ENCODE measurements at places on chromosomes 3 and 15.
A peak's percentile ranks its signal among the peaks of the same experiment; 100 is the strongest.

- no peak for DNase-seq
Observed at GRCh38 chr3:104437891-104438290, 928.8 kb upstream of the ALCAM start.

- DNase-seq = peak; percentile 69
Observed at GRCh38 chr15:73305331-73306211, 63.2 kb downstream of the HCN4 start.

- DNase-seq = no peak
Observed at GRCh38 chr15:76682833-76683232, 222.3 kb downstream of the SCAPER start.

- DNase-seq = no peak
Observed at GRCh38 chr3:169980055-169980454, 13.4 kb downstream of the SEC62 start.

DNA sequence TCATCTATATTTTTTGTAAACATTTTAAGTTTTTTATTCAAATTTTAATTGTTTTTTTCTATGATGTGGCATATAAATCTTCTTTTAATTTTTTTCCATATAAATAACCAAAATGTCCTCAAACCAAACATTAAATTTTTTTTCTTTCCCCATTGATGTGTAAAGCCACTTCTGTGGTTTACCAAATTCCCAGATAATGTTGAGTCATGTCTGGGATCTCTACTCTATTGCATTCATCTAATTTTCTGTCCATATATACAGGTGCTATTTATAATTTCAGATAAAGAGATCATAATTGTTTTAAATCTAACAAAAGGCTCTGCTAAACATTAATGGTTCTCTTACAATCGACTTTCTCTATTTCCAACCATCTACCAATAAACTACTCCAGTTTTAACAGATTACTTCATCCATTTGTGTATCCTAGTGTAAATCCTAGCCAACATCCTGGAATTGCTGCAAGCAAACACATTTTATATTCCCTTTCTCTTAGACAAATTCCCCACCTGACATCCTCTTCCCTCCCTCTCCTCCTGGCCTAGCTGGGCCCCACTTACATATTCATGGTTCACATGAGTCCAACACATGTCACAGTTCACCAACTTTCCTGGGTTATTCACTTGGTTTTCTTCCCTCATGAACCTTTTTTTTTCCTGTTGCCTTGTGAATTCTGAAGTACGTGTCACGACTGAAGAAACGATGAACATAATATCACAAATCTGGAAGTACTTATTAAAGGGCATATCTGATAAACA lies 368.0 kb upstream of the AGTR1 start:
- no peak for DNase-seq

GRCh38 chr3:104956620-104957345 lies 409.9 kb upstream of the ALCAM start:
- DNase-seq = no peak

- DNase-seq = no peak
Observed at GRCh38 chr15:97858296-97858695, 102.2 kb upstream of the ARRDC4 start.

DNA sequence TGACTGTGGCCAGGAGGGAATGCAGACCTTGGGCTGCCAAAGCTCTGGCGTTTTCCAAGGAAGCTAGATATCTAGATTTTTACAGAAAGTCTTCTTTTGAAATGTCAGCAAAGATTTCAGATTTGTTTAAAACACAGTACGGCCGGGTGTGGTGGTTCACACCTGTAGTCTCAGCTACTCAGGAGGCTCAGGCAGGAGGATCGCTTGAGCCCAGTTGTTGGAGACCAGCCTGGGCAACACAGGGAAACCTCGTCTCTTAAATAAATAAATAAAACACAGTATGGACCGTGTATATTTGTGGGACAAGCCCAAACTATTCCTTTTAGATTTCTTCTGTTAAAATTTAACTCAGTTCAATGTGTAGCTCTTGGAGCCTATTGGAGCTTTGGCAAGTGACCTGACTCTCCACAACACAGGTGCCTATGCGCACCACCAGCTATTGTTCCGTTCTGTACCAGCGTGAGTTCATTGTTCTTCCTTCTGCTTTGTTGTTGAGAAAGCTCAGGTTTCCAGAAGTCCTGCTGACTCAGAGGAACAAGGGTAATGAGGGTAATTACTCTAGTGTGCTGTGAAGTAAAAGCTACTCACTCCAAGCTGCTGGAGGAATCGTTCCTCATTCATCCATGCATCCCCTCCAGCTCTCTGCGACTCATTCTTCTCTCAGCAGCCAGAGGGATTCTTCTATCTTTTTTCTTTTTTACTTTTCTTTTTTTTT lies 73.1 kb upstream of the SLC6A6 start:
- DNase-seq = no peak

GRCh38 chr3:113245761-113246161 lies 34.4 kb downstream of the BOC start:
- DNase-seq = no peak

GRCh38 chr3:119620899-119621298 lies 23.2 kb downstream of the PLA1A start:
- no peak for DNase-seq

GRCh38 chr3:50154840-50155490 lies at the start of gene SEMA3F:
Gene SEMA3F, plus strand, starts transcription at chr3:50155324. Its CDS starts 4,299 bp downstream, at chr3:50159623.
- DNase-seq = no peak

GRCh38 chr15:62051166-62051565 lies 9.1 kb downstream of the VPS13C start:
- DNase-seq = no peak

DNA sequence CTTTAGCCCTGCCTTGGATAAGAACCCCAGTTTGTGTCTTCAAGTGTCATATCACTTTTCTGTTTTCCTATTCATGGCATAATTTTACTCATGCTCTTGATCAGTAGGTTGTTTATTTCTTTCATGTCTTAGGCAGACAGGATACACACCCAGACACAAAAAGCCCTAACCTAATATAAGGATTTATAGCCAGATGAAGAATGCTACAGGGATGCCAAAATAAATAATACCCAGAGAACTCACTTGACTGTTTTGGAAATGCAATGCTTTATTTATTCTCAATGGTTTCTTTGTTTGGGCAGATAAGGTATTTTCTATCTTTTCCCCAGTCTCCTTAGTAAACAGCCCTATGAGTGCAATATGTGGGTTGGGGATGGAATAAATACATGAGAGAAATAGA lies 424.0 kb upstream of the PDZRN3 start:
- DNase-seq = no peak

DNA sequence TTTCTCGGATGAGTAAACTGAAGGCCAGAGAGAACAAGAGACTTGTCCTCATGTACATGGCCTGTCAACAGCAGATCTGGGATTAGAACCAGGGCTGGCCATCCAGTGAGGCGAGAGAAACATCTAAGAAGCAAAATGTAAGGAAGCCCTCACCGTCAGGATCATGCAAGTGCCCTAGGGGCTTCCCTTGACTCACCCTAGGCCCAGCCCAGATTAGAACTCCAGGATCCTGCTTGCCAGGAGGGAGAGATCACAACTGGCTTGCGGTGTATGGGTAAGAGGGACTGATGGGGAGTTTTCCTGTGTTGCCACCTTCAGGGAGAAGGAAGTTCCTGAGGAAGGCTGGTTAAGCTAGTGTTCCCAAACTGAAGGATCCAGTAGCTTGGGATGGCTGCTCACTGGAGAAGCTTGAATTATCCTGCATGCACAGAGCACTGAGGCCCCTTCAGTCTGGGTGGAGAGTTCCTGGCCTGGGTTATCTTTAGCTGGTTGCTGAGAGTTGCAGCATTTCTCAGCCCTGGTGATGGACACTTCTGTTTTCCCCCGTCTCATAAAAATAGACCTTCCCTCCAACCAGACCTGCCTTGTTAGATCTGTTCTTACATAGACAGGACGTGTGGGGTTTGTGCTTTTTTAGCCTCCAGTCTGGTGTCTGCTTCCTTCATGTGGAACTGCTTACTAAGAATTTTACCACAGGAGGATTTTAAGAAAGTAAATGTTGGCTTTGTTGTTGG lies 28.2 kb upstream of the XIRP1 start:
- DNase-seq = no peak

DNA sequence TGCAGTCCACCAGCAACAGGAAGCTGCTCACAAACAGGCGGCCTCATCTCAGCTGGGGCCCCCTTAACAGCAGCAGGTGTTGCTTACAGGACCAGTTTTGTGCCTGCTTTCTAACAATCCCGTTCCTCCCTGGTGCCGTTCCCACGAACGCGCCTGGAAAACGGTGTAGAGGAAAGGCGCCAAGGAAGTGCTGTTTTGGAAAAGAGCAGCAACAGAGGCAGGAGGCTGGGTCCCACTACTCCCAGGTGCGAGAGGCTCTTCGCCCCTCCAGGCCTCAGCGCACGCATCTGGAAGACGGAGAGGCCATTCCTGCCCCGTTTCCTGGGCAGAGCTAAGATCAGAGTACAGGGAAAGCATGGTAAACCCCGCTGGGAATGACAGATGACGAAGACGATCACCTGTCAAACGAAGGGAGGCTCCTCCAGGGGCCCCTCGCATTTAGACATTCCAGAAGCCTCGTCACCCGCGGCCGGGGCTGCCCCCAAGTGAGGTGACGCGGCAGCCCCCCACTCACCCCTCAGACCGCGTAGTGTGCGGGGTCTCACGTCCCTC lies 603 bp downstream of the SCAPER start:
- peak; percentile 35 for DNase-seq

GRCh38 chr3:185401319-185401955 lies 38.5 kb downstream of the MAP3K13 start:
- DNase-seq = peak; percentile 86

DNA sequence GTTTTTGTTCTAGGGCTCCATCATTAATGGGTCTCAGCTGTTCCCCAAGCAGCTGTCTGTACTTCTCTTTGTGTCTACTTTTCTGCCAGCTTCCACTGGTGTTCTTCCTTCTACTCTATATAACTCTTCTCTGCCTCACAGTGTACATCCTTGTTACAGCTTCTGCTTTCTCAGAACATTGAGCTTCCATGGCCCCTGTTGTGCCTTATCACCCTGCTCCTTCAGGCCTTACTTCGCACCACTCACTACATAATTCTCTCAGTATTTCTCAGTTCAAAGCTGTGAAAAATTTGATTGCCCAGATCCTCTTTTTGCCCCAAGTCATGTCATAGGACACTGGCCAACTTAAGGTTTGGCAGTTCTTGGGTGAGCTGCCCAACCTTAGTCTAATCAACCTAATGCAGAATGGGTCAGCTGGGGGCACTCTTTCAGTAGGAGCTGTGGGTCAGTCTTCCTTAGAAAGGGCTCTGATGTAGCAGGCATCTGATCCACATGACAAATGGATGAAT lies 28.9 kb downstream of the CSTA start:
- no peak for DNase-seq

DNA sequence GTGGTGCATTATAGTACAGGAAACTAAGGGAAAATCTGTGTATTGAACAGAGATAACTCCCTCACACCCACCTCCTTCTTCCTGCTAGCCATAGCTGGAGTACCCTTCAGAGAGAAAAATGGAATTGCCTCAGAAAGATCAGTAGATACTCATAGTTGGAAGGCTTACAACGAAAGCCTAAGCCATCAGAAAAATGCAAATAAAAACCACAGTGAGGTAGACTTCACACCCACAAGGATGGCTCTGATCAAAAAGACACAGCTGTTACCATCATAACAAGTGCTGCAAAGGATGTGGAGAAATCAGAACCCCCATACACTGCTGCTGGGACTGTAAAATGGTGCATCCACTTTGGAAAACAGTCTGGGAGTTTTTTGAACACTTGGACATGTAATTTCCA lies 7.4 kb upstream of the DLG1 start:
- no peak for DNase-seq

GRCh38 chr3:172125963-172126457 lies 86.6 kb downstream of the FNDC3B start:
- no peak for DNase-seq

DNA sequence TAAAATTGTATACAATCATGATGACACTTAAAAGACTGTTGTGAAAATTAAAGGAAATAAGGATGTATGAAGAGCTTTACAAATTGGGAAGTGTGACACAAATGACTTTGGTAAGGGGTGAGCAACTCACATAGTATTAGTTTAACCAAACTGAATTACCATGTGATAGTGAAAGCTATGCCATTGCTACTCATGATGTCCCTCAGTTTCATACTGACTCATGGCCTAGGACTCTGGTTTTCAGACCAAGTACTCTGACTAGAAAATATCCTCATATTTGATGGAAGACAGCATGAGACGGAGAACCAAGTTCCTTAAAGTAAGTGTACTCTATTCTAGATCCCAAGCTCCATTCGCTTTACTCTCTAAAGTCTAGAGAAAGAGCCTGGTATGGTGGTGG lies 203.2 kb upstream of the ICE2 start:
- DNase-seq = no peak

GRCh38 chr3:152208439-152208838 lies 60.3 kb upstream of the MBNL1 start:
- no peak for DNase-seq

DNA sequence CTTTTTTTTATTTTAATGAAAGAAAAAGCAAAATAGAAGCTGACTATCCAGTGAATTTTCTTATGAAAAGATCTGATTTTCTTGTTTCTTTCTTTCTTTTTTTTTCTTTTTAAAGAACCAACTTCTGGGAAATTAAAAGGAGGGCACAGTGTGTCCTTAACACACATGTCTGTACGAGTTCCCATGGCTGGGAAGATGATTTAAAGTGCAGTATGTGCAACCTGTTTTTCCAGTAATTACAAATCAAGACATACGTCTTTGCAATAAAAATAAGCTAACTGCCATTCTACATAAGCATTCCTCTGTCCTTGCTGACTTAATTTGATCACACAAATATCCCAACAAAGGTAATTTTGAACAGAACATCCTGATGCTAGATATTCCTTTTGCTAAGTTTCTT lies 416.1 kb downstream of the ROBO1 start:
- no peak for DNase-seq

DNA sequence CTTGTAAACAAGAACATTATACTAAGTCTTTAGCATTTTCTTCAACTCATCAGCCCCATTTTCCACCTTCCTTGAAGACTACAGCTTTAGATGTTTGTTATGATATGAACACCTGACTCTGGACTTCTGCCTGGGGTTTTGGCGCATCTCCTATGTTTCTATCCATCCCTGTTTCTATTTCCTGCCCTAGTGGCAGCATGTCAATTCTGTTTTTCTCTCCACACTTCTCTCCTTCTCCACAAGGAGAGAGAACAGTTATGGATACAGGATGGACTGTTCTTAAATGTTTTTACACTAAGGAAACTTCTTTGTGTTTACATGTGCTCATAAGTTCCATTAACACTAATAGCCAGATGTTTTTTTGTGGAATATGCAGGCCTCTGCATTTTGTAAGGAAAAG lies 423.3 kb upstream of the IL12A start:
- no peak for DNase-seq

DNA sequence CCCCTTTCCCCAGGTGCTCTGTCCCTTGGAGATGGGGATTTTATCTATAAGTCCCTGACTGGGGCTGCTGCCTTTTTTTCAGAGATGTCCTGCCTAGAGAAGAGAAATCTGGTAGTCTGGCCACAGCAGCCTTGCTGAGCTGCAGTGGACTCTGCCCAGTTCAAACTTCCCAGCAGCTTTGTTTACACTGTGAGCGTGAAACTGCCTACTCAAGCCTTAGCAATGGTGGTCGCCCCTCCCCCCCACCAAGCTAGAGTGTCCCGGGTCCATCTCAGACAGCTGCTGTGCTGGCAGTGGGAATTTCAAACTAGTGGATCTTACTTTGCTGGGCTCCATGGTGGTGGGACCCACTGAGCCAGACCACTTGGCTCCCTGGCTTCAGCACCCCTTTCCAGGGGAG lies 38.9 kb downstream of the TMEM266 start:
- DNase-seq = no peak

All from WERI-Rb-1 (cell line).